ENCODE measurements at places on chromosomes 3 and 15.

GRCh38 chr3:52319921-52320595, 3.9 kb downstream of the DNAH1 start:
- no peak for DNase-seq

- no peak for DNase-seq
These were observed 103.1 kb upstream of the TNIK start for GRCh38 chr3:171563298-171563697.

GRCh38 chr3:49902511-49903345, 945 bp downstream of the MST1R start:
- DNase-seq: no peak

- no peak for DNase-seq
These were observed 1.8 kb downstream of the FETUB start for GRCh38 chr3:186642014-186642413.

GRCh38 chr3:118951089-118951488, 83.6 kb downstream of the IGSF11 start:
- no peak for DNase-seq

DNA sequence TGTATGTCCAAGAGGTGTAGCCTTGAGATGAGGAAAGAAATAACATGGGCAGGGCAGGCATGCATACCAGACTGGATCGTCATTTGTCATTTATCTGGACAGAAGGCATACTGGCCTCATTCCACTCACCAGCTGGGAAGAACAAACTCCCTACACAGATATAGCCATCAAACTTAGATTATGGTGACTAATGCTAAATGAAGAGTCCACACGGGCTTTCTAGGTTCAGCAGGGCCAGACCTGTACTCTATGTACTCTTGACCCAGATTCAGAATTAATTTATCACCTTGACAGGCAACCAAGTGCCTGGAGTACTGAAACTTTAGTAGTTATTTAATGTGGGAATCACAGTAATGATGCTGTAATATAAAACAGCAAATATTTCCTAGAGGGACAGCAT, 164.3 kb upstream of the IL12A start:
- peak; percentile 93 for DNase-seq

DNA sequence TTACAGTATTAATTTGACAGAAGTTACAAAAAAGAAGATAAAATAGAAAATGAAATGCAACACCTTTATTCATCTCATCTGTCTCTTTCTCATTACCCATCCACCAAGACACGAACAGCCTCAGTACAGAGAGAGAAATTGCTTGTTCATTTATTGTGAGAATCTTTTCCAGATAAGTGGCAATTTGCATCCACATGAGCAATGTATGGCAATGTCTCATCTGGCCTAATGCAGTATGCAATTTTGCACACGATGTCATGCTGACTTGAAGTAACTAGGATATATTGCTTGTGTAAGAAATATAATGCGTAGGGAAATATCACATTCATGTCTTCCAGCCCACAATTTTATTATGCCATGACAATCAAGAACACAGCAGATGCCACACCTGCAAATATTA, 866.9 kb downstream of the ROBO1 start:
- no peak for DNase-seq

GRCh38 chr3:1783995-1784394, 314.7 kb upstream of the CNTN4 start:
- DNase-seq: no peak

DNA sequence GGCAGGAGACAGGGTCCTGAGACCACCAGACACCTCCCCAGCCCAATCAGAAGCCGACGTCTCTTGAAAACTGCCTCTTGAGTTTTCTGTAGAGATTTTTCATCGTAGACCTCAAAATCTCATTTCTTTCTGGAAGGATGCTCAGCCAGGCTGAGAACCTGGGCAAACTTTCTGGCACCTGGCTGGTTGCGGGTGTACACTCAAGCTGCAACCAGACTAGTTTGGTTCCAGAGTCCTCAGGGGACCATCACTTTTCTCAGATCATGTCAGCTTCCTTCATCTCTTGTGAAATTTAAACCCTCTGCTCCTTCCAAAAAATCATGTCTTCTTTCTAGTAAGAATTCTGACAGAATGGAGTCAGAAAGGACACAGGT, 45.1 kb downstream of the CMTM7 start:
- DNase-seq: no peak

GRCh38 chr15:54605043-54605442, 591.7 kb downstream of the RSL24D1 start:
- DNase-seq: no peak

DNA sequence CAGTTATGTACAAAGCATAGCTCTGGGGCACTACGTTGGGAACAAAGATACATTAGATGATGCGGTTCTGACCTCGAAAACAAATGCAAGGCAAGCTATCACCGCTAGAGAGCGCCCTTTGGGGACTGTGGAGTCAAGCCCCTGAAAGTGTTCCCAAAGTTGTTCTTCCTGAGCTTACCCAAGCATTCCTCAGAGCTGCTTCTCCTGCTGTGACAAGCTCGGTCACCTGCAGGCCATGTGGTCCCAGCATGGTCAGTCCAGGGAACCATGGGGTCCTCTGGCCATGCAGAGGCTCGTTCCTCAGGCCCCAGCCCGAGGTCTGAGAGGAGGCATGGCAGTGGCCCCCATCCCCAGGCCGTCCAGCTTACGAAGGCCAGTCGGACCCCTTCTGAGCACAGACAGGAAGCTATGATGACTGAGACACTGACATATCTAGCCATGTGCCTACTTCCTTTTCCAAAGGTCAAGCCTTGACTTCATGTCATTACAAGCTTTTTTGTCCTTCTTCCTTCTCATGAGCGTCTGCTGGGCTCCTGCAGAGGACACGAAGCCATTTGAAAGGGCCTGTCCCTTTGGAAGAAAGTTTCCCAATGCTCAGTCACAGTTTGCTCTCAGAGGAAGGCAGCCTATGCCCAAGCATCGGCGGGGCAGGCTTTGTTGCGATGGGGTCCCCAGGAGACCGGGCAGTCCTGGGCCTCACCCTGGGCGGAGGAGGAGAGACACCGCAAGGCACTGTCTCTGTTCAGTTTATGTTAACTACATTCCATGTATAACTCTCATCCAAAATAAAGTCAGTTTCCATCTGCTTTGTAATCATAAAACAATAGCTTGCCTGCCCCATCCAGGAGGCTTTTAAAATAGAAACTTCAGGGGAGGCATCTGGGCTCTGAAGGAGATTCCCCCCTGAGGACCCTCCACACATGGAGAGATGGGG, 79.3 kb downstream of the ATP10A start:
- DNase-seq: peak; percentile 80

DNA sequence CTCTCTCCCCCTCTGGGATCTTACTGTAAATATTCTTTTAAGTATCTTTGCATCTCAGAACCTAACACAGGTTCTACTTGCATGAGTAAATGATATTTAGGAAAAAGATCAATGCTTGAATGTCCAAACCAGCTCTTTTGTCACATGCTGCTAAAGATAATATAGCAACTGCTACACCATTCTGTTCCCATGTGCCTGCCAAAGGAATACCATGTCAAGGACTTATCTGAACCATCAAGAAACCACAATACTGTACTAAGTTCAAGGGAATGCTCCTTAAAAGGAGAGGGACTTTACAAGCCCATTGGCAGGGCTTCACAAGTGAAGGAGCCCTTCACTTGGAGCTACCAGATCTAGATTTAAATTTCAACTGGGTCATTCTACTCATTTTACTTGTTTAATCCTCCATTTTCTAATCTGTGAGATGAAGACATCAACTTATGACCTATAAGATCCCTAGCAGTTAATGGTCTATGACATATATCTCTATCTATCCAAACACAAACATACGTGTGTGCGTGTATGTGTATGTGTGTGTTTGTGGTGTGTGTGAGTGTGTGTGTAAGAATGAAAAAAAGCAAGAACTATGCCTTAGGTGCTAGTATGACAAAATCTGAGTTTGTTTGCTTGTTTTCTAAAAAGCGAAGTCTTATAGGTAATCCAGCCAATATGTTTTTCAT, 13.0 kb upstream of the SEC62 start:
- peak; percentile 8 for DNase-seq

DNA sequence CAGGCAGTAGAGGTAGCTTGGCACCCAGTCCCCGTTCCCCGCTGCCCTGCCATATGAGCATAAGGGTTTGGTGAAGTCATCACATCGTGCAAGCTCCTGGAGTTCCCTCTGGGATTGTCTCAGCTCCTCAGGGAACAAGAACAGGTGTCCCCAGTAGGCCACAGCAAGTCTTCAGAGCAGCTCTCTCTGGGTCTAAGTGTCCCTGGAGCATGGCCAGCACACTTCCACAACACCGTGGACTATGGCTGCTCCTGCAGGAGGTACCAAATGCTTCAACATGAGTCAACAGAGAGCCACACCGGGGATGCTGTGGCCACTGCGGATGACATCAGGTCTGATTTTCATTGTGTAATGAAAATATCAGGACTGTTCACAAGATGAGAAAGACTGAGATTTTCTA, 23.1 kb downstream of the ABHD6 start:
- peak; percentile 62 for DNase-seq

DNA sequence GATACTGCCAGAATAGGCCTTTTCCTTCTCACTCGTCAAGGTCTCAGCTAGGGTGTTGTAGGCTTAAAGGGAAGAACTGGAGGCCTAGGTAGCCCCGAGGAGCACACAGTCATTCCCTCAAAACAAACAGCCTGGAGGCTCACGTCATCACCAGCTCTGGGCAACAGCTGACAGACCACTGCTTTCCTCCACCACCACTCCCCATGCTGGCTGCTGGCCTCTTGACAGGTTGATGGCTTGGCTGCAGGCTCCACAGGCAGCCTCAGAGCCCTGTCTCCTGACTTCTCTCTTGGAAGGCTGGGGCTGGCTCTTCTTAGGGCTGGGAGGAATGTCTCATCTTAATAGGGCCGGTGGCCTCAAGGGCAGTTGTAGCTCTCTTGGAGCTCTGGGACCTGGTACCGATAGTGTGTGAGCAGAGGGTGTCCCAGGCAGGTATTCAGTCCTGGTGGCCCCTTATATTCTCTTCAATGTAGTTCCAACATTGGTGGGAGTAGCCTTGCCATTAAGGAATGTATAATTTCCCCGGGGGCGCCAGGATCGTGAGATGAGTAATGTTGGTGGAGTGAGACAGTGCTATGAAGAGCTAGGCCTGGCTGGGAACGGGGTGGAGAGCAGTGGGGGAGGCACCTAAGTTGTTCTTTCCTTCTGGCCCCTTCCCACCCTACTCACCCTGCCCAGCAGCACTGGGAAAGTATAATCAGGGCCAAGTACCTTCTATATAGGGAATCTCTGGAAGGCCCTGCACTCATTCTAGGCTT, 6.1 kb upstream of the AP2M1 start:
- peak; percentile 92 for DNase-seq

- DNase-seq: no peak
These were observed 308.3 kb upstream of the UBE2E2 start for GRCh38 chr3:22894865-22895264.

DNA sequence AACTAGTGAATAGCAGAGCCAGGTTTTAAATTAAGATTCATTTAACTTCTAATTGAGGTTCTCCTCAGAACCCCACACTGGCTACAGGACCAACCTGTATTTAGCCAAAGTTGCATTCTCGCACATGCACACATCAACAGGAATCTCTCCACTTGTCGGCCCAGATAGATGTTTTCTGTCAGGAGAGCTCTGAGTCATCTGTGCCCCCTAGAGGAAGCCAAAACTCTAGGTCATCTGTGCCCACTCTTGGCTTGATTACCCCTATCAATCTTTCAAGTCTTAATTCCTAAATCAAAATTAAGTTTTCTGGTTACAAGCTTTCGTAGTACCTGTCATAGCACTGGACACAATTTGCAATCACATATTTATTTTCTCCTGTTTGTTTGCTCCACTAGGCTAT, 104.9 kb upstream of the EOMES start:
- no peak for DNase-seq

DNA sequence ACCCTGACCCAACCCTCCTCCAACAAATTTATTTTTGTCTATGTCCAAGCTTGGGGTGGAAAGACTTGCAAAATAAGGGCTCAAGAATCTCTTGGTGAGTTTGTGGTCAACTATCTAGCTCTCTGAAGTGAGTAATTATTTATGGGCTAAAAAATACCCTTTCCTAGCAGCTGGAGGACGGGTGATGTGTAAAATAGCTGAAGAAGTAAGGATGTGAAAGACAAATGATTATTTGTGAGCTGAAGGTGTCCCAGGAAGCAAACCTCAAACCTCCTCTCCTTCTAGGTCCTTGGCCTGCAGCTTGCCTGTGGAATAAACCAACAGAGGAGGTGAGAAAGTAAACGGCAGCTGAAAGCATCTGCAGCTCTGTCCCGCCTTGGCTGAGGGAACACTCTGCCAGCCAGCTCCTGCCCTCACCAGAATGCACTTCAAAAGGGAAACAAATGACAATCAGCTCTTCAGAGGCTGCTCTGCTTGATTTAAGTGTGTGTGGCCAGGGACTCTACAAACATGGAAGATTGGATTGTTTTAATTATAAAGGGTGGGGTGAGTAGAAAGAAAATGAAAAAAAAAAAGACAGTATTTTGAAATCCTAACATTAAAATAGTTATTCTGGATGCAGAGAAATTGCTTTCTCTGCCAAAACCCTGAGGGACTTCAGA, 60.3 kb downstream of the TM4SF4 start:
- peak; percentile 49 for DNase-seq

DNA sequence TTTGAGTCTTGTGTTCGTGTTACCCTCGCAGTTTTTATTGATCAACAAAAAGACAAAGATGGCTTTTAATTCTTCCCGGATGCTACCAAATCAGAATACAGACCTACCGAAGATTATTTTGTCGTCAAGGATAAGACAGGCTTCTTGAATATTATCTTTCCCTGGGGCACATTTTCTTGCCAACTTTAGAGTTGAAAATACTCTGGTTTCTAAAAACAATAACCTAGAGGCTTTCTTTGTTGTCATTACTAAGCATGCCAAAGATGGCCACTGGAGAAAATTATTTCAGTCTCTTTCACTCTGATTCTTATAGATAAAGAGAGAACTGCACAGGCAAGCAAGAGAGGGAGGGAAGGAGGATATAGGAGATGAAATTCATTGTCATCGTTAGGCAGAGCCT, 33.9 kb downstream of the OXNAD1 start:
- DNase-seq: no peak

DNA sequence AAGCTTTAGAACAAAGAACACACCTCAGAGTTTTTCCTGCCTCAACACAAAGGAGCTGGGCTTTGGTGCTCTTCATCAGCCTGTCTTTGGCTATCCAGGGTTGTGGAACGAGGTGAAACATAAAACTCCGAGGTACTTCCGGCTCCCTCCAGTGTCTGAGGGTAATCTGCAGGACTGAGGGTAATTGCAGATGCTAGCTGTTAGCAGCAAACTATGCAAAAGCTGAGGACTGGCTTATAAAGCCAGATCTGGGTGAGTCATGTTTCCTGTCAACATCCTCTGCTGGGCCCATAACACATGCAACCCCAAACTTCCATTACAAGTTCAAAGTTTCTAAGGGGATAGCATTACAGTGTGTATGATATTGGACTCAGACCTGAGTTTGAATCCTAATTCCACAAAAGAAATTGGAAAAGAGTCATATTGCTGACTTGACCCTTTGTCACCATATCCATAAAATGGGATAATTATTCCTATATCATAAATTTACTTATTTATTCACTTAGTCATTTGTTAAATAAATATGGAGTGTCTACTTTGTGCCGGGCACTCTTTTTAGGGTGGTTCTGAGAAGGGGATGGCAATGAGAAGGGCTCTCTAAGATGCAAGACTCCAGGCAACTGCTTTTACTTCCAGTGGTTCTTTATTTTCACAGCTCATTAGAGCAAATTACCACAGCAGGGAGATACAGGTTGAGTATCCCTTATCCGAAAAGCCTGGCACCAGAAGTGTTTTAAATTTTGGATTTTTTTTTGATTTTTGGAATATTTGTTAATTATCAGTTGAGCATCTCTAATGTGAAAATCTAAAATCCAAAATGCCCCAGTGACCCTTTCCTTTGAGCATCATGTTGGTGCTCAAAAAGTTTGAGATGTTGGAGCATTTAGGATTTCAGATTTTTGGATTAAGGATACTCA, 9.5 kb upstream of the TRIM69 start:
- peak; percentile 91 for DNase-seq

Data from fibroblast of skin of back (primary cell).